ENCODE measurements at places on chromosomes 7 and 10. TPM values are rescaled to one million over a fixed set of nuclear protein-coding genes. Genes with fewer than 3 reads are reported as not detected.
A peak's percentile ranks its signal among the peaks of the same experiment; 100 is the strongest.

COBL gene
- 0.39 TPM for total RNA-seq

GJD4 gene
- total RNA-seq = not detected

GRID2IP gene
- total RNA-seq = 0.13 TPM

DNA sequence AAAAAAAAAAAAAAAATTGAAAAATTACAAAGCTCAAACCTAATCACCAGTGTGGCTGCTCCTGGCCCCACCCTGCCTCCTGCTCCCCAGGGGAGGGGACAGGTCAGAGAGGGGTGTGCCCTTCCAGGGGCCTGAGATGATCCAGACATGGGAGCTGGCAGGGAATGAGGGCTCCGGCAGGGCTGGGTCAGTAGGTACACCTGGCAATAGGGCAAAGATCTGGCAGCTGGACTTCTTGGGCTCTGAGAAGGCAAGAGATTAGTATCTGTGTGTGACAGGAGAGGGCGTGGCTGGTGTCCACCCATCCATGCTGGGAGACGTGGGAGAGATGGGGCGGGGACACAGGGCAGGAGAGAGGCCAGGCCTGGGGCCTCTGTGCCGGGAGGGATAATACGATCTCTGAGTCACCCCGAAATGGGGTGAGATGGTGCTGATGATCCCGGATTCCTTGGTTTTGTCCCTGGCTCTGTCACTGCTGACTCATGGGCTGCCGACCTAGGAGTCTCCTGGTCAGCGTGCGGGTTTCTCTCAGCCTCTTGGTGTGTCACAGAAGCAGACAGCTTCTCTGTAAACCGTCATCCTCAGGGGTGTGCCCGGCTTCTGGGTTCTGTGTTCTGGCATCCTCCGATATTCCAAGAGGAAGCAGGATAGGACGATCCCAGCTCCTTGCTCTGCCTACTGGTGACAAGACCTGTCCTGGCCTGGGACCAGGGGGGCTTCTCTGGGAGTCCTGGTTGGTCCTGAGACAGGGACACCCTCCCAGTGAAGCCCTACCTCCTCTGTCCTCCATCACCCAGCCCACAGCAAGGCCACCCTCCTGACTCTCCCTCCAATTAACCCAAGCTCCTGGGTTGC lies 8.2 kb upstream of the CLDN4 start:
- H3K27me3 ChIP-seq = no peaks in the 10 kb centered on the region
- peak overlapping the region; percentile 91 for H3K27ac ChIP-seq
- DNase-seq = peak; percentile 99

DNA sequence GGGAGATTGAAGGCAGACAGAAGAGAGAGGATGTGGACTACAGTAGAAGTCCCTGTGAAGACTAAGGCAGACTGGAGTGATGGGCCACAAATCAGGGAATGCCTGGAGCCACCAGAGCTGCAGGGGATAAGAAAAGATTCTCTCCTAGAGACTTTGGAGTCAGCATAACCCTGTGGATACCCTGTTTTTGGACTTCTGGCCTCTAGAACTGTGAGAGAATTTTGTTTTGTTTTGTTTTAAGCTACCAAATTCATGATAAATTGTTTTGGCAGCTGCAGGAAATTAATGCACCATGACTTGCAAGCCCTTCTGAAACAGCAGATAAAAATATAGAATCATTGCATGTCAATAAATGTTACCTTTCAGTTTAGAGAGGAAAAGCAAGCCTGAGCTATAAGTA lies 41.3 kb downstream of the INHBA start:
- no peaks in the 10 kb centered on the region for H3K27me3 ChIP-seq
- H3K36me3 ChIP-seq = no peaks in the 10 kb centered on the region
- H3K4me1 ChIP-seq = no peaks in the 10 kb centered on the region

DNA sequence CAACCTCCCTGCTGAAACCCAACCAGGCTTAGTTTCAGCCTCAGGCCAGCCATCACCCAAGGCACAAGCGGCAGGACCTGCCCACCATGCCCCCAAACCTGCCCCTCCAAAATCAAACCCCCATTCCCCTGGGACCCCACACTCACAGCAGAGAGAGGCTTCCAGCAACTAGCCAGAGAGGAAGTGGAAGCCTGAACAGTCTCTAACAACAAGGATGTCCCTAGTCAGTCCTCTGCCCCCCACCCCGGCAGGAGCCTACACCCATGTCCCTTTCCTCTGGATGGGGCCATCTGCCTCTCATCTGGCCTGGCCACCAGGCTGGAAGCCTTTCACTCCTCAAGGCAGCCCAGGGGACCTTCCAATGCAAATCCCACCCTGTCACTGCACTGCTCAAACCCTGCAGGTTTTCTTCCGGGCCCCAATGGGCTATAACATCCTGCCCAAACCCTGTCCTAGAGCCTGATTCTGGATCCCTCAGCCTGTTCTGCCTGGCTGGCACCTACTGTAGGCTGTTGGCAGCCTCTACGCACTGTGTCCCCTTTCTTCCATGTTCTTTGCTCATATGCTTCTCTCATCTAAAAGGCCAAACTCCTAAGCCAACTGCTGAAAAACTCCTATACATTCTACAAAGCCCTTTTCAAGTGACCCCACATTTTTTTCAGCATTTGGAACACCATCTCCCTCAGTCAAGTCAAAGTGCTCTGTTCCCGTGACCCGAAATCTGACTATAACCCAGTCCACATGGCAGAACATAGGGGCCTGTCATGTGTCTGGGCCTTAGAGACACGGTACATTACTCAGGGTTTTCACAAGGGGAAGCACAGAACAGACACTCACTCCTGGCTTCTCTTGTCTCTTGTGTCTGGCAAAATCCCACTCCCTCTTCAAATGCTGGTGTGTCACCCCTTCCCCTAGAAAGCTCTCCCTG lies 253.3 kb downstream of the TNS3 start:
- no peak overlapping the region for H3K4me3 ChIP-seq
- no peak for DNase-seq
- peaks cover 47% of the 10 kb centered on the region for H3K4me1 ChIP-seq

- no peak for DNase-seq
- H3K27me3 ChIP-seq = no peaks in the 10 kb centered on the region
- no peaks in the 10 kb centered on the region for H3K4me1 ChIP-seq
- H3K4me3 ChIP-seq = no peak overlapping the region
- no peaks in the 10 kb centered on the region for H3K36me3 ChIP-seq
Measured at GRCh38 chr10:11864727-11865126, 41.6 kb downstream of the PROSER2 start.

- H3K36me3 ChIP-seq = no peaks in the 10 kb centered on the region
- no peak for DNase-seq
- H3K27ac ChIP-seq = no peak overlapping the region
- no peak overlapping the region for H3K4me3 ChIP-seq
- H3K4me1 ChIP-seq = no peaks in the 10 kb centered on the region
Measured at GRCh38 chr7:4851459-4852422, 10.1 kb downstream of the PAPOLB start.

GPR26 gene
- not detected for total RNA-seq

ASZ1 gene
- total RNA-seq = not detected

DNA sequence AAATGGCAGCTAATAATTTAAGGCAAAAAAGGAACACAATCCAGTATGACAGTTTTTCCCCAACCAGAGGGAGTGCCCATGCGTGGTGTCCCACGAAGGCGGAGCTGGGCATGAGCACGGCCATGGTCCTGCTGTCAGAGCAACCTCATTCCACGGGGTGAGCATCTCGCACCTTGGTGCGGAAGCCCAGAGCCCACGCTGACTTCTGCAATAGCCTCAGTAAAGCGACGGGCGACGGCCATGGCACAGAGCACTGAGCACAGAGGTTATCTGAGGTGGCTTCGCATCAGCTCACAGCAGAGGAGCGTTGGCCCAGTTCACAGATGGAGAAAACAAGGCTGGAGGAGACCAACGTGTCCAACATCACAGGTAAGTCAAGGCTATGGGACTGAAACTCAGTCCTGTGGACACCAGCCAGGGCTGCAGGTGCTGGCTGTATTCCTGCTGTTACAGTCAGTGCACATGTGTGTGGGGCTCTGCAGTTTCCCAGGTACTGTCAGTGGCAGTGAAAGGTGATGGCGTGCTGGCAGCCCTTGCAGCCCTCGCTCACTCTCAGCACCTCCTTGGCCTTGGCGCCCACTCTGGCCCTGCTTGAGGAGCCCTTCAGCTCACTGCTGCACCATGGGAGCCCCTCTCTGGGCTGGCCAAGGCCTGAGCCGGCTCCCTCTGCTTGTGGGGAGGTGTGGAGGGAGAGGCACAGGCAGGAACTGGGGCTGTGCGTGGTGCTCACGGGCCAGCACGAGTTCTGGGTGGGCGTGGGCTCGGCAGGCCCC lies 525.6 kb downstream of the PTPRN2 start:
- no peak for DNase-seq
- no peaks in the 10 kb centered on the region for H3K36me3 ChIP-seq
- H3K4me1 ChIP-seq = no peaks in the 10 kb centered on the region
- H3K27ac ChIP-seq = no peak overlapping the region
- H3K4me3 ChIP-seq = no peak overlapping the region

GRCh38 chr10:11578802-11579255 lies 32.6 kb downstream of the USP6NL start:
- no peak overlapping the region for H3K4me3 ChIP-seq
- no peak overlapping the region for H3K27ac ChIP-seq
- no peaks in the 10 kb centered on the region for H3K36me3 ChIP-seq
- H3K27me3 ChIP-seq = no peaks in the 10 kb centered on the region
- no peak for DNase-seq
